ENCODE measurements at places on chromosomes 1 and 21.

DNA sequence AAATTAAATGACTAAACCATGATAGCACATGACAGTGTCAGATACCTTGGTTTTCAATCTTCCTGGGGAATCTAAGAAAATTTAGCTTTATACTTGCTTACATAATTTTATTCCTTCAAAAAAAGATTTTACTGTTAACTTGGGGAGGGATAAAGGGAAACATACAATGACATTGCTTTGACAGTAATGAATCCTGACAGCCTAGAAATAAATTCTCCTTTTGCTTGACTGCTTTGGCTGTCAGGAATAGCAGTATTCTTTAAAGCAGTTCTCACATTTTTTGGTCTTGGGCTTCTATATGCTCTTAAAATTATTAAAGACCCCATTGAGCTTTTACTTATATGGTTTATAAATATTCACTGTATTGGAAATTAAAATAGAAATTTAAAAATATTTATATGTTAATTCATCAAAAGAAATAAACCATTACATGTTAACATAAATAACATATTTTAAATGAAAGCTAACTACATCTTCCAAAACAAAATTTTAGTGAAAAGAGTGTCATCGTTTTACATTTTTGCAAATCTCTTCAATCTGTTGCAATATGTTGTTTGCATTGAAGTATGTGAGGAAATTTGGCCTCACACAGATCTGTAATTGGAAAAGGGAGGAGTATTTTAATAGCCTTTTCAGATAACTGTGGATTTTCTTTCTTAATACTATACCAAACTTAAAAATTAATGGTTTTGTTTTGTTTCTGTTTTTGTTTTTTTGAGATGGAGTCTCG, 16.1 kb downstream of the EPHX4 start:
- no peak for DNase-seq

- DNase-seq: no peak
Observed at GRCh38 chr1:186326009-186326408, 49.0 kb downstream of the TPR start.

- DNase-seq: no peak
Observed at GRCh38 chr1:213858581-213858980, 129.2 kb upstream of the PROX1 start.

DNA sequence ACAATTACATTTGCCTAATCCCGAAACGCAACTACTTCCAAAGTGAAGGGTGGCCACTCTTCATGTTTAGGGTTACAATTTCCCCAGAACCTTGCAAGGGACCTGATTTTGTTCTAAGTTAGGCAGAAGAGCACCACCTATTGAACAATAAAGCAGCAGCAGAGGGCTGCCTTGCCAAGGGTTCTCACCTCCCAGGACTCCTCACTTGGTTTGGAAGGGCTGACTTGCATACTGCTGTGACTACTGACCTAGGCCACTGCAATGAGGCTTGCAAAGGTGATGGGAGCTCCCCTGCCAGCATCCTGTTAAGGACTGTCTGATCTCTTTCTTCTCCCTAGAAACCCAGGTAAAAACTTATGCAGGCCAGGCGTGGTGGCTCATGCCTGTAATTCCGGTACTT, 14.2 kb downstream of the MTOR start:
- DNase-seq: no peak

DNA sequence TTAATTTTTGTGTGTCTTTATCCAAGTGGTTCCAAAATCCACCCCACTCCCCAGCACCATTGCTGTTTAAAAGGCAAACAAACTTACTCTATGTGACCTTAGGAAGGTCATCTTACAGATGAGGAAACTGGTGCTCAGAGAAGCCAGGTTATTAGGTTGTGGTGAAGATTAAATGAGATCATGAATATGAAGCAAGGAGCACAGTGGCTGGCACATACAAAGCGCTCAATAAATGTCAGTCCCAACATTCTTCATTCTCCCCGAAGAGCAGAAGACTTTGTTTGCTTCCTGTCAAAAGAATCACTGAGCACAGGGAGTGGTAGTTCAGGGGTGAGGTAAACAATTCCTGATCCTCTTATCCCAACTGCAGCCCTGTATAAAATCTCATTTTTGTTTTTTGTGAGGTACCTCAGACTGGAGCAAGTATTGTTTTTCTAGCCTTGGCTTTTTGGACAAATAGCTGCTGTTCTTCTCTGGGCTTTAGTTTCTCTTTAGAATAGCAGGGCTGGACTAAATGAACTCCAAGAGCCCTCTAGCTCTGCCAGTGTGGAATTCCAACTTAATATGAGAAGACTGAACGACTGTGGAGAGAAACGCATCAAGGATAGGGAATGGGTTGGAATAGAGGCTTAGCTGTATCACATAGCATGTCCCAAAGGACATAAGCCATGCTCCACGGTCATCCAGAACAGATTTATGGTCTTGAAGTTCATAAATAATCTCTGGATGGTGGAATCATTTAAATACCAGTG, 455.3 kb upstream of the USP24 start:
- no peak for DNase-seq

GRCh38 chr1:25563330-25564215, 20.2 kb downstream of the LDLRAP1 start:
- peak; percentile 44 for DNase-seq

DNA sequence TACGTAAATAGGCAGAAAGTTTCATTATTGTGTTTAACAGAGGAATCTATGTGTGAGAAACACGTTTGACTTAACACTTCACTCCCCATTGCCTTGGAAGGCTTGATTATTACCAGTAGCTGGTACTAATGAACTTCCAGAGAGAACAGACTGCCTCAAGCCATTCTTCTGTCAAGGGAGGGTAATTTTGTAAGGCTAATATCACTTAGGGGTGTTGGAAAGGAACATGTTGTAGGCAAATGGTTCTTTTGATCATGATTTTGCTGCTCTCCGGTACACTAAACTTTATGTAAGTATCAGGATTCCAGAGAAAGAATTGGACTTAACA, 1.8 kb downstream of the LAMC1 start:
- DNase-seq: no peak

DNA sequence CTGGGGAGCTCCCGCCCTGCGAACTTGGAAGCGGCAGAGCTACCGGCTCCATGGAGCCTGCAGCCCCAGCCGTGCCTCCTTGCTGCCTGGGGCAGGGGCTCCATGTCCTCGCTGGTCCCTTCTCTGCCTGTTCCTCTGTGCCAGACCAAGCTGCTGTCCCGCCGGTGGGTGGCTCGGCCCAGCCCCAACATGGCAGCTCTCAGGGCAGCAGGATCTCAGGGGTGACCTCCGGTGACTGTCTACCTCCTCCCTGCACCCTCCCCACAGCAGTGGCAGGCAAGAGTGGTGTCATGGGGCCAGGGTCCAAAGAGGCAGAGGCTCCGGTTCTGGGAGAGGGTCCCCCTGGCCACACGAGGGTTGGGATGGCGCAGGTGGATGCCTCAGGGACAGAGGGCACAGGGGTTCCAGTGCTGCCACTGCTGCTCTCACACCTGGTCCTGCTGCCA, 45.8 kb downstream of the ATP6V1G3 start:
- no peak for DNase-seq

GRCh38 chr1:93033785-93034184, 45.3 kb upstream of the MTF2 start:
- no peak for DNase-seq

GRCh38 chr1:2554621-2555387, 1.4 kb upstream of the TNFRSF14 start:
- peak; percentile 75 for DNase-seq

DNA sequence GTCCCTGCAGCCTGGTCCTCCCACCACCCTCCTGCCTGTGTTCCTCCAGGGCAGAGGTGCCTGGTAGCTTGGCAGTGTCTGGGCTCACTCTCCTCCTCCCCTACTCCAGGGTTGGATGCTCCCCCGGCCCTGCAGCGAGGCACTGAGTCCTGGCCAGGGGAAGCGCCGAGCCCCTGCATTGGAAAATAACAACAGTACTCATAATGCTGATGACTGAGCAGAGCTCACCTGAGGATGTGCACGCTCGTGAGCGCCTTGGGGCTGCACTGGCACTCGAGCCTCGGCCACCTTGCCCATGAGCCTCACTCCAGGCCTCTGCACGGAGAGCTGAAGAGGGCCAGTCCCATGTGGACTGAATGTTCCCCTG, 6.0 kb upstream of the ACTRT2 start:
- DNase-seq: peak; percentile 8

DNA sequence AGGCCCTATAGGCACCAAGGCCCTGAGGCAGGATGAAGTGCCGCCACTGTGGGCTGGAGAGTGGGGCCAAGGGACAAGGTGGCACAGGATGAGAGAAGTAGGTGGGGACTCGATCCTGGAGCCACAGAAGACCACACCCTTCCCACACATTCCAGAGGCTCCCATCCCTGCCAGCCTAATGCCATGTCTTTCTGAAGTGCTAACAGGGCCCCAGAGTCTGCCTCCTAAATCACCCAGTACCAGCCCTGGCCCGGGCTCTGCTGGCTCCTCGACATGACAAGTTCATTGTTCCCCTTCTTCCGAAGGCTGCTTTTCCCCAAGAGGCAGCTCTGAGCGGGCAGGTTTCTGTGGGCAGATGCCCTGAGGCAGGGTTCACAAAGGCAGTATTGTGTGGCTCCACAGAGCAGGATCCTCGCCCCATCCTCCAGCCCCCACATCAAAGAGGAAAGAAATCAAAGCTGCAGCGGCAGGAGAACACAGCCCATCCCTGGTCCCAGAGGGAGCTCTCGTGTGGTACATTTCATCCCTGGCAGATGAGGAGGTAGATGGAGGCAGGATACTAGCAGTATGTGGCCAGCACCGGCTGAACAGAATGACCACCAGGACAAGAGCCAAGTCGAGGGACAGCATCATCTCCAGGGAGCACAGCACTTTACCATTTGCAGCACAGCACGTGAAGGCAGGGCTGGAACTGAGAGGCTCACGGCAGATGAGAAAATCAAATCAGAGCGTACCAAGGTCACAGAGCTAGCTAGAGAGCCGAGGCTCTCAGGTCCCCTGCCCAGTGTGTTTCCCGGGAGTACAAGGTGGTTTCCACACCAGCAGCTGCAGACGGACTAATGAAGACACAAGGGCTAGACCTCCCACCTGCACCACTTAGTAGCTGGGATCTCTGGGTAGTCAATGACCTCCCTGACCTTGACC, 64.8 kb downstream of the SYF2 start:
- DNase-seq: no peak

- DNase-seq: no peak
Observed at GRCh38 chr1:108816049-108816893, 40.6 kb downstream of the AKNAD1 start.

DNA sequence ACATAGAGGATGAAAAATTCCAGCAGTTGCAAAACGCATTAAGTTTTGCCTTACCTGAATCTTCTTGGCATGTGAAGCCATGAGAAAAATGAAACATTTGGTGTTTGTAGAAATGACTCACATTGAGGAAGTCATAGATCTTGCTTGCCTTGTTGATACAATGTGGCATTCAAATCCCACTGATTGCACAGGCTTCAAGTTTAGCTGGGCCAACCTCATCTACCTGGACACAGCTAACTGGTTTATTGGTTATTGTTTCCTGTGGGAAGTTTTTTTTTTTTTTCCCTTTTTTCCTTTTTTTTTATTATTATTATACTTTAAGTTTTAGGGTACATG, 168.9 kb upstream of the C21orf91 start:
- no peak for DNase-seq

- no peak for DNase-seq
Observed at GRCh38 chr1:62716397-62716796, 28.2 kb upstream of the DOCK7 start.

GRCh38 chr1:203147376-203147775, 19.9 kb downstream of the ADORA1 start:
- no peak for DNase-seq

DNA sequence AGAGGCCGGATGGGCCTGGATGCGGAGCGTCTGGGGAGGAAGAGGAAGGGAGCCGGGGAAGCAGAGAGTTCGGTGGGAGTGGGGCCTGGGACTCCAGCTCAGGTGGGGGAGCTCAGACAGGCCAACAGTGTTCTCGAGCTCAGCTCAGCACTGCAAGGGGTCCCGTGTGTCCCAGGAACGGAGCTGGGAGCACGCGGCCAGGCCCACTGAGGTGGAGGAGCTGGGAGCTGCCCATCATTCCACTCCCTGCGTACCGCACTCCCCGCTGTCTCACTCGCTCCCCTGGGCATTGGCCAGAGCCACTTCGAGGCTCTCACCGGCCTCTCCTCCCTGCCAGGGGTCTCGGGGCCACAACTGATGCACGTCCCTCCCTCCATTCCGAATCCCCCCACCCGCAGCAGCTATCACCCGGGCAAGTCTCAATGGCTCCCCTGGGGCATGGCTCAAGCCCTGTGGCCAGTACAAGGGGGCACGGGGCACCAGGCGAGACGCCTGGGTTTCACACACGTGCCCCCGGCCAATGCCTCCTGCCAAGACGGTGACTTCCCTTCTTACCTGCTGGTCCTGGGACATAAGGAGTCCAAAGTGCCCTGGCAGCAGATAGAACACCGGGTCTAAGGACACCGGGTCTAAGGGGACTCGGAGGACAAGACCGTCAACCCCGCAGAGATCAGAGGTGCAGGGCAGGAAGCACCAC, 30.3 kb upstream of the COL6A2 start:
- no peak for DNase-seq

DNA sequence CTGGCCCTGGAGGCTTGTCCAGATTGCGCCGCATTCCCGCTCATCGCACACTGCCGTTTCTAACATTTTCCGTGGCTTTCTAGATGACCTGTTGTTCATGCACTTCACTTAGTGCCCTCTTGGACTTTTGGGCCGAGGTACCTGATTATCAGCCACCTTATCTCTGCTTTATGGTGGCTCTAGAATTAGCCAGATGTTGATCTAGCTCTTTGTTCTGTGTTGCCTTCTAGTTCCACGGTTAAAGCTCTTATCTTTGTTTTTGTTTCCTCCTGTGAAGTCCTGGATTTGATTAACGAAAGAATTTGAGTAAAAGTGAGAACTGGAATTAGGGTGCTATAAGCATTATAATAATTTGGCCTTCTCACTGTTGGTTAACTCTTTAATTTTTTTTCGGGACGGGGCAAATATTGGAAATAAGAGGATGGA, 945 bp downstream of the RNPEP start:
- DNase-seq: no peak

DNA sequence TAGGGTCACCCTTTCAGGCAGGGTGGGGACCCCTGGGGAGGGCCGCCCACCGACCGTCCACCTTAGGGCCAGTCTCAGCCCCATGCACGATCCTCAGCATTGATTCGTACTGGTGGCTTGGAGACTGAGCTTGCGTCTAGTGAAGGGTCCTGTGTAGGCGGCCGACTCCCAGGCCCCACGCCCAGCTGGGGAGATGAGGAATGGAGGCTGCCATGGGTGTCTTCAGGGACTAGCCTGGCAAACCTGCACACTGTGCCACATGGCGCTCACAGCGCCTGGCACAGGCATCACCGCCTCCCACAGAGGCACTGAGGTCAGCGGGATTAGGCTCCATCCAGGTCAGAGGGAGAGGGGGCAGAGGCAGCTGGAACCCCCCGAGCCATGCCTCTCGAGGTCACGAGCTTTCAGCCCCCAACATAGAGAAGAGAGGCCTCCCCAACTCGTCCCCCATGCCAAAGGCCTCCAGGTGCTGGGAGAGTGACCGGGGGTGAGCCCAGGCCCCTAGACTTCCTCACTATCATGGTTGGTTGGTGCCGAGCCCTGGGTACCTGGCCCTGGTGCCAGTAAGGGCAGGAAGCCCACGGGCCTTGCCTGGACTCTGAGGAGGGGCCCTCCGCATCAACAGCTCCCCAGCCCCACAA, 51.0 kb downstream of the SIK1 start:
- no peak for DNase-seq

- DNase-seq: no peak
Observed at GRCh38 chr1:56081173-56081572, 498.2 kb downstream of the PLPP3 start.

All from activated naive CD4-positive, alpha-beta T cell treated with anti-CD3 and anti-CD28 coated beads, Interleukin-2, amount 10 ng/mL, durations not matched to agents 7 days and 5 days (primary cell).